ENCODE measurements at places on chromosomes 2 and 18.

DNA sequence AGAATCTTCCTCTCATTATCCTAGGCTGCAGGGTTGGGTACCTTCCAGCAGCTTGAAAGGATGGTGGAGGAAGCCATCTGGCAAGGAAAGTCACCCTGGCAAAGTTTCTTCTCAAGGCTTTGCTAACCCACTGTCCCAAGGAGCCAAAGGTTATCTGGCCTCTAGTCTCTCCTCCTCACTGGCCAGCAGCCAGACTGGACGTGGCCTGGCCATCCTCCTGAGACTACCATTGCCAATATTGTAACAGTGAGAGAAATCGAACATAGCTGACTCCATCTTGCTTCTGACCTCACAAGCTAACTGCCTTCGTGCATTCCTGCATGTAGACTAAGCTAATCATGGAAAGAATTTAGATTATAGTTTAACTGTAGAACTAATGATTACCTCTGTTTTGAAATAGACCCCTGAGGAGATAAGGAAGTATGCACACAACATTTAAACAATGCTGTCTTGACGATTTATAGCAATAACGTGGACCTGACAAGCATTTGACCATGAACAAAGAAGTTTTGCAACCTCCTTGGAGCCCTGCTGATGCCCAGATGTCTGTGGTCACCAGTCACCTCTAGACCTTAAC lies 7.8 kb upstream of the ANXA4 start:
- no peak for DNase-seq

DNA sequence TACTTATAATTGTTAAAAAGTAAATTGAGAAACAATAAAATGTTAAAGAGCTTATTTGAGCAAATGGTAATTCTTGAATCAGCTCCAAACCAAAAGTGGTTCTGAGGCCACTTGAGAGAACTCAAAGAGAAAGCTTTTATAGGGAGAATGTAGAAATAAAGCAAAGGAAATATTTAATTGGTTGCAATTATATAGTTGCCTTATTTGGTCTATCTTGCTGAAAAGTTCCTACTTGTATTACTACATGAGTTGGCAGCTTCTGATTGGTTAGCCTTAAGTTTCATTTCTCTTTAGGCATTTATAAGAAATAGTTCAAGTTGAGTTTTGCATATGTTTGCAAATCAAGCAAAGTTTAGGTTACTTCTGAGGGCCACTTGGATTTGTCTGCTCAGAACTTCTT lies 38.1 kb downstream of the SCN2A start:
- DNase-seq = no peak

DNA sequence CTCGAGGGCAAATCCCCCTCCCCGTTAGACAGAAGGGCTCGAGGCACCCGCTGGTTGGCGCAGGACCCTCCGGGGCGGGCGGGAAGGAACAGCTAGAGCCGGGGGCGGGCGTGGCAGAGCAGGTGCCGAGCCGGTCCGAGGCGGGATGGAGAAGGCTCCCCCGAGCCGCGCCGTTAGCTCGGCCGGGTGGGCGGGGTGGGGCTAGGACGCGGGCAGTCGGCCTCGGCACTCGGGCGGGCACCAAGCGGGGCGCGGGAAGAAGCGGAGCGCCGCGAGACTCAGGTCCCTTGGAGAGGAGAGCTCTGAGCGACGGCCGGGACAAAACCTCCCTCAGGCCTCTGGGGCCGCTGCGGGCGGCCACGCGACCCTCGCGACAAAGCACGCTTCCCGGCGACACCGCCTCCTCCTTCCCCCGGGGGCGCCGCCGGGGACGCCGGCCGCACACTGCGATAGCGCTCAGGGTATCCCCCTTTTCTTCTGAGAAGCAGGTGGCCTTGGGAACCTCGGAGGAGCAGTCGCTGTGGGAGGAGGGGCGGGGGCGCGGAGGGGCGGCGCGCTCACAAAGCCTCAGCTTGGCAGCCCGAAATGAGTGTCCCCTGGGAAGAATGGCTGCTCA lies 721 bp downstream of the FHOD3 start:
- no peak for DNase-seq

- no peak for DNase-seq
Measured at GRCh38 chr2:208643145-208643544, 236.6 kb downstream of the PTH2R start.

GRCh38 chr2:96135171-96135570 lies 3.1 kb downstream of the ASTL start:
- no peak for DNase-seq

DNA sequence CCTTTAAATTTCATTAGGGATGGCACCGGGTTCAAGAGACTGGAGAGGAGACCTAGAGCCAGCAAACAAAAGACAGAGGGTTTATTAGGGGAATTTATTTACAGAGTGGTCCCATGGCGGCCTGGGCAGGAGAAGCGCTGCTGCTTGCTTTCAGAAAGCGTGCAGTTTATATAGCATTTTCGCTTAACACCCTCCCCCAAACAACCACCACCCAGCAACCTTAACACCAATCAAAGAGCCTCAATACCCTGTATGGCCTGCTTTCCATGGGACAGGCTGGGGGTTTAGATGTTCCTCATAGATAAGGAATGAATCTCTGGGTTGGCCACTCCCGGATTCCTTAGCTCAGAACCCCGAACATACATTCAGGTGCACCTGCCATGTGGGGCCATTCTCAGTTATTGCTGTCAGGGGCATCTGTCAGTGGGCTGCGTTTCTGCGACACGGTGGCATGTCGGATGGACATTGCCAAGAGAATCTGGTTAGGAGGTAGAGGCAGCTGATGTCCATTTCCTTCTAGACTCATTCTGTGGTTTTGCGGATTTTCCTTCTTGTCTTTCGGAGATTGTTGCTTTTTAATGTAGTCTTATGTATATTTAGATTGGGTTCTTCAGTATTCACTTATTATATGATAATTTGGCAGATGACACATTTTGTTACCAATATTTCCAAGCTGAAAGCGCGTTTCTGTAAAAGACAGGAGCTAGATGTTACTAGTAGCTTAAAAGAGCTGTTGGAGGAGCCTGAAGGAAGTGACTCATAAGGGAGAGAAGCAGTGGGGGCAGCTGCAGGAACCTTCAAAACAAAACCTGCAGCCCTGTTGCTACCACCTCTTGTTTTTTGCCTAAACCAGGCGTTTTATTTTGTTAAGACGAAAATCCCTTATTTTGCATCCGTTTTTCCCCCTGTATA lies 7.2 kb downstream of the AGAP1 start:
- no peak for DNase-seq

DNA sequence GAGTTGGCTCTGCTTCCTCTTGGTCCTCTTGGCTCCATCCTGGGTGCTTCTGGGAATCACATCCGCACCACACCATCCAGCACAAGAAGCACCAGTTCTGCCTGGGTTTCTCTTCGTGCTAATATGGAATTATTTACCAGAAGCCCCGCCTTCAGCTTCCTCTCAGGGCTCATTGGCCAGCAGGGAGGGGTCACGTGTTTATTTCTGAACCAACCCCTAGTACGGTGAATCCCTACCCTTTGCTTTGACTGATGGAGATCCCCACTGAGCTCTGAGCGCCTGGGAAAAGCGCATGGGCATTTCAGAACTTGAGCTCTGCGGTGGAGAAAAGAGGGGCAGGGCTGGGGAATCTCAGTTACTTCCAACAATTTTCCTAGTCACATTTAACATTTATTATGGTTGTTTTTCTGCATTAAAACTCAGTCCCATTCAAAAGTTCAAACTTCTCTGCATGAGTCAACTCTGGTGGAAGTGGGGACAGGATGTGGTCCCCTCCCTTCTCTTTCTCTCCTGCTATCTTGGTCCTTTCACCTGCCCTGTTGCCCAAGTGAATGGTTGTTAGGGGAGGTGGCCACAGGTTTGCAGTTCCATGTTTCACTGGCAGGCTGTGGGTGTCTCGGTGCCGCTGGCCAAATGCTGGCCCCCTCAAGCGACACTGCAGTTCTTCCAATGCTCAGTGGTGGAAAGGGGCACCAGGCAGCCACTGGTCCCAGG lies 76.4 kb upstream of the TTC39C start:
- no peak for DNase-seq
